Naive thymus-derived CD4-positive, alpha-beta T cell (primary cell): ENCODE measurements at places on chromosomes 6 and 20. TPM values are rescaled to one million over a fixed set of nuclear protein-coding genes. Genes with fewer than 3 reads are reported as not detected.

DNA sequence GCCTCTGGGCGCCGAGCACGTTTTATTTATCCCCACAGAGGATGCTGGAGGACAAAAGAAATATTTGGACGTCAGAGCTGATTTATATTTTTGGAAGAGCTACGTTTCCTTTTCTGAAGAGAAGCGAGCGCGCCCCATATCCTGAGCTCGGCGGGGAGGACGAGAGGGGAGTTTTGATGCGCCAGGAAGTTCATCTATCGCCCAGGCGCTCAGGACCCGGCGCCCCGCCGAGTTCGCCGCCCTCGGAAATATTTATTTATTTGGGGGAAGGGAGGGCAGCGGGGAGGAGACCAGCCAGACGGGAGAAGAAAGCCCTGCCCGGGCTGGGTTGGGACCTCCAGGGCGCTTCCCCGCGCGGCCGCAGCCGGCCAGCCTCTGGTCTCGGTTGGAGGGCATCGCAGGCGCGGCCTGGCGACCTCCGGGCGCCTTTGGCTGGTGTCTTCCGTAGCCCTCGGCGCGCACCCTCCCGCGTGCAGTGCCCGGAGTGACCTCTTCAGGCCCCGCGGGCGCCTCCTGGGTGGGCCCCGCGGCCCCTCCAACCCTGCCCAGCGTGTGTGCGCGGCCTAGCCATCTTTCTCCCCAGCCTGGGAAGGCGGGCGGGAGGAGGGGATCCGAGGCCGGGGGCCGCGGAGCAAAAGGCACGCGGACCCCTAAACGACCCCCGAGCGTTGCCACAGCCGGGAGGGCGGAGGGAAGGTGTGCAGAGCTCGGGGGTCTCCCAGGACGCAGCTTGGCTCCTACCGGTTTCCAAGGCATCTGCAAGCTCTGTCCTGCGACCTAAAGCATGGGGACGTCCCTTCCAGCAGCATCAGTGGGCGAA, 5.4 kb upstream of the FOXF2 start:
- no peak for DNase-seq

GRCh38 chr20:5056801-5057599, 55.7 kb upstream of the SLC23A2 start:
- peak; percentile 66 for DNase-seq

- no peak for DNase-seq
Measured at GRCh38 chr20:57275813-57276212, 9.4 kb upstream of the BMP7 start.

GRCh38 chr20:53382263-53382844, 211.3 kb downstream of the ZNF217 start:
- DNase-seq = no peak

- no peak for DNase-seq
Measured at GRCh38 chr6:125554456-125554855, 195.0 kb upstream of the HEY2 start.

- DNase-seq = peak; percentile 8
Measured at GRCh38 chr20:33685328-33686099, 671 bp downstream of the E2F1 start.

- no peak for DNase-seq
Measured at GRCh38 chr6:72657407-72658197, 35.7 kb downstream of the KCNQ5 start.

- no peak for DNase-seq
Measured at GRCh38 chr6:106197441-106197840, 111.3 kb downstream of the PRDM1 start.

DNA sequence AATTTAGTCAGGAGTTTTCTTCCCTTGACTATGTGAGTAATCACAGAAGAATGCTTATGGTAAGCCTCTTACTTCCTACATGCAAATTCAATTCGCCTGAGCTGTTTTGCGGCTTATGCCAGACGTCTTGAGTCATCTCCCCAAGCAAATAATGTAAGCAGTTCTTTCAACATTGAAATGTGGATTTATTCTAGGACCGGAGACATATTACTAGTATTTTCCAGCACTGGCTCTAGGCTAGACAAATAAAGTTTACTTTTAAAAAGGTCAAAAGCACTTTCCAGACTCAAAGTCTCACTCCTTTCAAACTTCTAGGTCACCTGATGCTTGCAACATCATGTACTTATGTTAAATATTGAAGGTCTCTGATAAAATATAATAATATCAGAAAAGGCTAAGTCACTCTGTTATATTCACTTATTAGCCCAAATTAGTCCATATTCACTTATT, 38.1 kb upstream of the NOX3 start:
- DNase-seq = no peak

GRCh38 chr6:79030023-79030422, 48.0 kb downstream of the PHIP start:
- no peak for DNase-seq

DNA sequence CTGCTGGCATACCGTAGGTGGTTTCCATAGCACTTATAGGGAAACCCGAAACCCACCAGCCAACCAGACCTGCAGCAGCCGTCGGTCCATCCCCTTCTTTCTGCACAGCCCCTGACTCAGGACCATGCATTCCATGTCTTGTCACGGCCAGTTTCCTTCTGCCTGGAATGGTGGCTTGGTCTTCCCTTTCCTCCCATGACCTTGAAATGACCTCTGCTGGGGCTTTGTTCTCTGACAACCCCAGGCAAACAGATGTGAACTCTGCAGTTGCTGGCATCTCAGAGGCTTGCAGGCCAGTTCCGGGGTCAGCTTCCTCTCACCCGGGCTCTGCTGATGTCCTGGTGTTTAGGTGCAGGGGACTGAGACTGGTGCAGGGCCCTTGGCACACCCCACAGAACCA, 250.8 kb downstream of the SMOC2 start:
- DNase-seq = no peak

DNA sequence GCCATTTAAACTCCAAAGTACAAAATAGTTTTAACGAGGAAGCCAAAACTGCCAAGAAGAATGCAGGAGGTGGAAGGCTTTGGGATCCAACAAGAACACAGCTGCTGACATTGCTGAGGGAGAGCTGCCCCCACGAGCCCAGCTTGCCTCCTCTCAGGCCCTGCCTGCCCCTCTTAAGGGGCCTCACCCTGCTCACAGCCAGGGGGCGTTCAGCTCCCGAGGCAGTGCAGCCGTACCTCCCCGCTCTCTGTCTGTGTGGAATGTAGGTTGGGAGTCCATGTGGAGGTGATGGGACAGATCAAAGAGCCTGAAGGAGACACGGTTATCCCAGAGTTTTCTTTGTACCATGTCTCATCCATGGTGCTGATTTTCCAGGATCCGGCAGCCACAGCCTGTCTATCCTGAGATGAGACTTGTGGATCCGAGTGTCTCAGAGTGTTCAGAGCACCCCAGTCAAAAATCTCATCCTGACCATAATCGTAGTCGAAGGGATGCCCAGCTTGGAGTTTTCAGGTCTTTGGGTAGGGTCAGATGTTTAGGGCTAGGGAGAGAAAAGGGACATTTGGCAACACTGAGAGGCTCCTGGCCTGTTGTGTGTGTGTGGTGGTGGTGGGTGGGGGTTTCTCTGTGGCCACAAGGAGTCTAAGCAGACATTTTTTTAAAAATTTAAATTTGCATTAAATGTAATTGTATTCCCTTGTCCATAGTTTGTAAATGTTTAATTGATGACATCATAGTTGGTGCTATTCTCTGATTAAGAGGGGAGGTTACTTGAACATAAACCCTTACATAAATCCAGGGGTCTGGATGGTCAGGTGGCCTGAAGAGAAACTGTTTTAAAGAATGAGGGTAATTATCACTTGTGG, 111.4 kb upstream of the CLDN20 start:
- DNase-seq = no peak

DNA sequence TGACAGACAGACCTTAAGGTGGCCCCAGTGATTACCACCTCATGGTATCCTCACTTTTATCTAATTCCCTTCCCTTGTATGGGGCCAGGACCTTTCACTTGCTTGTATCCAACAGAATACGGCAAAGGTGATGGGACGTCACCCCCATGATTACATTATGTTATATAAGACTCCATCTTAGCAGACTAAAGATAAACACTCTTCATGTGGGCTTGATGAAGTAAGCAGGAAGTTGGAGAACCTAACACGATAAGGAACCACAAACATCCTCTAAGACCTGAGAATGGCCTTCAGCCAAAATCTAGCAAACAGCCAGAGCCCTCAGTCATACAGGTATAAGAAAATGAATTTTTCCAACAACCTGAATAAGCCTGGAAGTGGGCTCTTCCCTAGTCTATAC, 8.0 kb downstream of the SLC17A3 start:
- peak; percentile 60 for DNase-seq

GRCh38 chr6:132746048-132746447, 11.7 kb downstream of the VNN2 start:
- no peak for DNase-seq

- DNase-seq = no peak
Measured at GRCh38 chr6:158536891-158537798, 22.7 kb upstream of the TMEM181 start.

GRCh38 chr20:3407040-3407770, at the start of gene DNAAF9:
Gene DNAAF9, minus strand, starts transcription at chr20:3407669. Its CDS starts 112 bp downstream, at chr20:3407557.
- DNase-seq = peak; percentile 61

- no peak for DNase-seq
Measured at GRCh38 chr6:52994031-52994838, 849 bp downstream of the GSTA4 start.

- DNase-seq = no peak
Measured at GRCh38 chr6:37889051-37889450, 69.5 kb downstream of the ZFAND3 start.

Gene IL17A
- total RNA-seq = not detected

Gene CNR1
- total RNA-seq = not detected

Gene ADGRG6
- total RNA-seq = 0.24 TPM

Gene TAB2
- total RNA-seq = 106 TPM

Gene IP6K3
- not detected in 2 replicates for total RNA-seq

Gene SNX9
- 24.0 TPM for total RNA-seq

Gene TP53TG5
- total RNA-seq = 0.46 TPM

Gene BCAS1
- not detected in 2 replicates for total RNA-seq

Gene FAM83B
- total RNA-seq = not detected

Gene AKAP12
- not detected for total RNA-seq

Gene CD2AP
- total RNA-seq = 27.9 TPM

Gene NFATC2
- 42.6 TPM for total RNA-seq

Gene PFDN4
- 16.4 TPM for total RNA-seq

Gene WASF1
- 0.37 TPM for total RNA-seq

Gene ZNF165
- total RNA-seq = 6.5 TPM
